ENCODE measurements at places on chromosomes 1 and 21. TPM values are rescaled to one million over a fixed set of nuclear protein-coding genes. Genes with fewer than 3 reads are reported as not detected.

Gene OR2AK2
- total RNA-seq, result not detected

Gene EPHA8
- total RNA-seq, result not detected

Gene DIO1
- total RNA-seq, result not detected

Gene TSSK3
- total RNA-seq, result 0.70 TPM

Gene ILDR2
- total RNA-seq, result 23.2 TPM

Gene OR2L8
- not detected for total RNA-seq

- no peak for DNase-seq
These were observed 438.0 kb upstream of the VAMP3 start for GRCh38 chr1:7333094-7333493.

- DNase-seq, result peak; percentile 81
These were observed 68.3 kb downstream of the TCP10L start for GRCh38 chr21:32516756-32517649.

DNA sequence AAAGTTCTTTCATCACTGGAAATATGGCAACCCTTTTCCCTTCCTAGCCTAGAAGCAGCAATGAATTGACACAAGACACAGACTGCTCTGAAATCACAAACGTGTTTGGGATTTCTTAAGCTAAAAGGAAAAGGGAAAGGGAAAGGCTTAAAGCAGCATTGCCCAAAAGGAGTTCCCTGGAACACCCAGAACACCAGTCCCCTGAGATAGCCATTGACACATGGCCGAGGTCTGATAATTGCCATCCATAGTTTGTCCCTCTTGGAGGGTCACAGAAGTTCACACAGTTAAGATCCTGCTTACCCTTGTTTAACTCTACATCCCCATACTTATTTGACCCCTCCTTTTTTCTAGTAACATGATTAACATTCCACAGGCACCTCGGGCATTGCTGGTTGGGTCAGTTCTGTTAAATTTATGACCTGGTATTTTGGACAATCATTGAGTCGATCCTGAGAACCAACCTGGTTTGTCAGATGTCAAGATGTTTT is 72.9 kb downstream of the ZNF281 start:
- DNase-seq, result peak; percentile 13

DNA sequence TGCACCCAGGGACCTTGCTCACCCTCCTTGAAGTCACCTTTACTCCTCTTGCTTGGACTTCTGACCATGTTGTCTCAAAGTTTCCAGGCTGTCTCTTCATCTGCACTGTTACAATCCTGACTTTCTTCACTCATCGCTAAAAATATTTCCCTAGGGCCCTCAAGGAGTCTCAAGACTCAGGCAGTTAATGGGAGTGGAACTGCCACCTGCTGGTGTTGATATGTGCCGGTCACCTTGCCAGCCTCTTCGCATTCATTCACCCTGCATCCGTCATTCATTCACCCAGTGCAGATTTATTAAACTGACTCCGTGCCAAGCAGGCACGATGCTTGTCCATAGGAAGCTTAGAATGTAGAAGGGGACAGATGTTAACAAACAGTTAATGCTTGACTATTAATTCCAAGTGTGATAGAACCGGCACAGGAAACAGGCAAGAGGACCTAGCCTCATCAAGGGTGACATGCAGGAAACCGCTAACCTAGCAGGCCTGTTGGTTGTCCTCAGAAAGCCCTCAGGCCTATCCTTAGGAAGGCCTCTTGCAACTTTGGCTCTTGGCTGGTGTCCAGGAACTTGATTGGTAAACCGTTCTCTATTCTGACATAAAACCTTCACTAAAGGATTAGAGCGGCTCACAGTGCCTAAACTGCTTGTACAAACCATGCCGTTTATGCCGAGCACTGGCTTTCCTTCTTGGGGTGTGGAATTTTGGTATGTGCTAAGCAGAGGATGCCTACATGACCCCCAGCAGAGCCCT is 342.2 kb downstream of the CAMTA1 start:
- no peak for DNase-seq

DNA sequence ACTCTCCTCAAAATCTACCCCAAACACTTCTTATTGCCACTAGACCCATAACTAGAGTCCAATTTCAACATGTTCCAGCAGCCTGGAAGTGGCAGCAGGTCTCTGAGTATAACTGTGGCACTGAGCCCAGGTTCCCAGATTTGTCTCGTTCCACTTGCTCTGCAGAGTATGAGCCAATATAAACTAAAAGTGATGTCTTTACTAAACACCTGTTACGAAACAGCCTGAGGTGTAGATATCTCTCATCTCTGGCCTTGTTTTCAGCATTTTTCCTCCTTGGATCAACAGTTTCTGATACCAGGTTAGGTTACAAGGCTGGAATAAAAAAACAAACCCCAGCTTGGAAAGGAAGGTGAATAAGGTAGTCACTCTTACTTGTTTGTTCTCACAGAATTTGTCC is 25.2 kb upstream of the PRDX6 start:
- DNase-seq, result no peak

DNA sequence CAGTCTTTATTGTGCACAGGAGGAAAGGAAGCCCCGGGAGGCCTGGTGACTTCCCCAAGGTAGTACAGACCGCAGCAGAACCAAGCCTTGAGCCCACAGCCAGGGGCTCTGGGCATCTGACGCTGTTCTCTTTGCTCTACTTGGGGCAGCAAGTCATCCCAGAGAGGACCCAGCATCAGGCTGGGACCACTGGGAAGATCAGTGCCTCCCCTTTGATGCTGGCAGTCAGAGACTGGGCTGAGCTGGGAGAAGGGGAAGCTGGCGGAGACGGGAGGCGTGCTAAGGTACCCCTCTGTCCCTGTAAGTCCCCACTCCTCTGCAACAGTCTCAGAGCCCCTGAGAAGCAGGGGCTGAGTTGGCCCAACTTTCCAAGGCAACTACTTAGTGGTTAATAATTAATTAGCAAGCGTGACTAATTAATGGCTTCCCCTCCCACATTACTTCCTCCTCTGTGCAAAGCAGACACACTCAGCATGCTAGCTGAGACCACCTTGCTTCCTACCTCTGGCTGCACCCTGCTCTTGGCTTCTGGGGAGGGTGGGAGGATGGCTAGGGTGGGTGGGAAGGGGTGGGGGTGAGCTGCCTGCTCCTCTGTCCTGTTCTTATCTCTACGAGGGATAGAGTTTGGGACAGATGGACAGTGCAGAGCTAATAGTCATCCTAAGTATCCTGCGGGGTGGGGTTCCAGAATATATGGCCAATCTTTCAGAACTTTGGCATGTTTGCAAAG is 1.3 kb downstream of the INAVA start:
- DNase-seq, result no peak

DNA sequence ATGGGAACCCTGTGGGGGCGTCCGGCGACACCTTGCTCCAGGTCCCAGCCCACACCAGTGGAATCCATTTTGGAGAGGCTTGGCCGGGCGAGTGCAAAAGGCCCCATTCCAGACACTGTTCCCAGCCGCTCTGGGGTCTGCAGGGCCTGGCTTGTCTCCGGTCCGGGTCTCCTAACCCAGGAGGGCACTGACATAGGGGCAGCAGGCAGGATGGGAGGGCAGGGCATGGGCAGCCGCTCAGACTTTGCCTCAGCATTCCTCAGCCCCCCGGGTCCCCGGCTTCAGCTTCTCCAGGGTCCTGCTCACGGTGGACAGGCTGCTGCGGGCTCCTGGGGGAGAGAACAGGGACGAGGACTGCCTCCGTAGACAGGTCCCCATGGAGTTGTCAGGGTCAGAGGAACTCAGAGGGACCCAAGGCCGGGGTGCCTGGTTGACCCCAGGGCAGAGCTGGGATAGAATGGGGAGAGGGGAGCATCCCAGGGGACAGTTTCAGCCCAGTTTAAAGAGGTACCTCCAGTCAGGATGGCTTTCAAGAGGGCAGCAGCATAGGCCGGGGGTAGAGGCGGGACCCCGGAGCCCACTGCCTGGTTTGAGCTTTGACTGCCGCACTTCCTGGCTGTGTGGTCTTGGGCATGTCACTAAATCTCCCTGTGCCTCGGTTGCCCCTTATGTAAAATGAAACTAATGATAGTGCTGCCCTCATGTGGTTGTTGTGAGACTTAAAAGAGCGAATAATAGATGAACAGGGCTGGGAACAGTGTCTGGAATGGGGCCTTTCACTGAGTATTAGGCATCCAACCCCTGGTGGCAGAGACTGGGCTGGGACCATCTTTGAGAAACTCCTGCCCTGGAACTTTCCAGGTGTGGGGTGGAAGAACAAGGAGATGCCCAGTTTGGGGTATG is 3.7 kb downstream of the KNCN start:
- DNase-seq, result no peak

DNA sequence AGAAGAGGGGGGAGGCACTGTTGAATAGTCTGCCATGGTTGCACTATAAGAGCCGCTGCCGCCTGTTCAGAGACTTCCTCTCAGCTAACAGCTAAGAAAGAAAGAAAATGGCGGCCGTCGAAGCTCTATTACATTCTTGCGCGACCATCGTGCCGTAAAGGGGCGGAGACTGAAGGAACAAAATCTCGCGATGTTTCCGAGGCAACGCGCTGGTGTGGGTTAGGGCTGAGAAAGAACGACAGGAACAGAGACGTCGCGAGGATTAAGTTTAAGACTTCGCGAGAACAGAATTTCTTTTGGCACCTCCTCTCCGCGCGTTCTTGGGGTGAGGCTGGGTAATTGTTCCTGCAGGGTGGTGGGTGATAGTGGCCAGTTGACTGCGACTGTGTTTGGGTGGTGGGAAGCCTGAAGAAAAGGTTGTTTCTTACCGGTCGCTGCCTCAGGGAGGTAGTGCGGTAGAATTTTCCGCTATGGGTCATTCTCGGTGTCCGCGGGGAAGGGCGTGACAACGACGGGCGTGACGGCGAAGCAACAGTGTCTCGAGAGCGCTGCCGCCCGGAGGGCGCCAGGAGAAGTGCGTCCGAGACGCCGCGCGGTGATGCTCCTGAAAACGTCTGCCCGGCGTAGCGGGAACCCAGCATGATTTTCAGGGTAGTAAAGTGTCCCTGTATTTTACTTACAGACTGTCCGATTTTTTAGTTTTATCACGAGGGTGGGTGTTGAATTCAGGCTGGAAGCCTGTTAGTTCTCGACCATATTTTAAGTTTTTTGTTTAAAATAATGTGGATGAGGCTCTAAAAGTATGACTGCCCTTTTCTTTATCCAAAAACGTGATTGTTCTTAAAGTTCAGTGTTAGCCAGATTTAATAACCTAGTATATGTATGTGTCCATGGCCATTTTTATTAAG is at the start of gene FUBP1:
Gene FUBP1, minus strand, starts transcription at position 104 of the 908 bp plus-strand sequence. Its CDS starts 68 bp downstream, at position 36.
- peak; percentile 98 for DNase-seq
